Panc1 (cell line): ENCODE measurements at places on chromosomes 5 and 9. TPM values are rescaled to one million over a fixed set of nuclear protein-coding genes. Genes with fewer than 3 reads are reported as not detected.

DNA sequence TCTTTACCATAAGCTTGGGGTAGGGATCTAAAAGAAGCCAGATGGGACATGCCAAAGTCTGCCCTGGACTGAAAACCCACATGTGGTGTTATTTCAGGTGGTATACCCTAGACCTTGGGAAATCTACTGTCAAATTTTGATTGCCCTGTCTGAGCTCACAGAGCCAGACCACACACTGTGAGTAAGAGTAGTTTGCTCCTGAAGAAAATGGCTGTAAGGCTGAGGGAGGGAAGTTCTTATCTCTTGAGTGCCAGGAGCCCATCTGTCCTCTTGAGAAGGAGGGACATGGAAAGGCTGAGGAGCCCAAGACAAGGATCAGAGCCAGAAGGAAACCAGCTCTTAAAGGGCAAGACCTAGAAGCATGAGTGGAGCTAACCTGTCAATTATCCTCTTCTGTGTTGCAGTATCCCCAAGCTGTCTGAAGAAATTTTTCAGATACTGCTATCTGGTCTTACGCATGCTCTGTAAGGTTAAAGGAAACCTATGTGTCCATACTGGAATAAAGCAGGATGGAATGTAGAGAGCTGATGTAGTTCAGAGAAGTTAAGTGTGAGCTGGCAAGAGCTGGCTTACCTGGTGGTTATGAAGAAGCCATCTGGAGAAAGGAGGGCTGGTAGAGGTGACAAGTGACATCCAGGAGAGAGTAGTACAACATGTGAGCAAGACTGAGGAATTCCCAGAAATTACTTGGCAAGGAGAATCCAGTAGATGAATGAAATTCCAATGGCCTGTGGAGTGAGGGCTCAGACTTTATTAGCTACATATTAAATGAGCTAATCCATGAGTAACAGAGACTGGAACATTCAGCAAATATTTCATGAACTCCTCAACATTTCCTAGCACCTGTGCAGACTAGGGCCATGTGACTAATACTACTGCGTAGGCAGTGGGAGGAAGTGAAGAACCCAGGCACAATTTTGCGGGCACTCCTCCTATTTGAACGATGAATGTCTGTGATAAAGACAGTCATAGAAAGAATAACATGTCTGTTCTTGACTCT, 389.1 kb upstream of the KIF2A start:
- H3K27ac ChIP-seq = no peak overlapping the region
- H3K36me3 ChIP-seq = no peaks in the 10 kb centered on the region
- H3K4me1 ChIP-seq = no peaks in the 10 kb centered on the region
- no peak for DNase-seq

GRCh38 chr5:126947146-126948010, 83.0 kb downstream of the MARCHF3 start:
- no peak overlapping the region for H3K4me3 ChIP-seq
- H3K27me3 ChIP-seq = no peaks in the 10 kb centered on the region; the same call in 1 of the 2 replicates
- H3K36me3 ChIP-seq = no peaks in the 10 kb centered on the region
- no peak overlapping the region for H3K27ac ChIP-seq
- no peaks in the 10 kb centered on the region for H3K4me1 ChIP-seq

GRCh38 chr5:177508837-177509236, 789 bp downstream of the DOK3 start:
- no peaks in the 10 kb centered on the region for H3K27me3 ChIP-seq
- no peak overlapping the region for H3K27ac ChIP-seq
- peaks cover 3% of the 10 kb centered on the region for H3K36me3 ChIP-seq
- no peak for DNase-seq
- peaks cover 3% of the 10 kb centered on the region; the same call in 1 of the 2 replicates for H3K4me1 ChIP-seq

Gene CTXN3
- not detected for total RNA-seq

Gene PCDHGA2
- 0.05 TPM for total RNA-seq

DNA sequence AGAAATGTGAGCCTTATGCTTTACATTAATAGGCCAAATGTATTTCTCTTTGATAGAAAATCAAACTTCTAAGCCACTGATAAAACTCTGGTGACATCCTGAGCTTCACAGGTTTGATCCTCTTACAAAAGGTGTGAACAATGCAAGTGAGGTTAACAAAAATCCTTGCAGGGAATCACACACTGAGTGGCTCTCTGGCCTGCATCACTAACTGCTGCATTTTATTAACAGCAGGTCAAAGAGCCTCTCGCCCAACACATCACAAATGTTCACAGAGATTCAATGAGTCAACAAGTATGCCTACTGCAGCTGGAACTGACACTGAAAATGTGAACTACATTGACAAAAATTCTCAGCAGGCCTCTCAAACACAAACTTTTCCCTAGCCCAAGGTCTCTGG, 122.3 kb downstream of the SEMA5A start:
- no peak overlapping the region for H3K27ac ChIP-seq
- DNase-seq = no peak
- H3K4me1 ChIP-seq = no peaks in the 10 kb centered on the region
- no peak overlapping the region for H3K4me3 ChIP-seq
- no peaks in the 10 kb centered on the region for H3K27me3 ChIP-seq

GRCh38 chr5:82348784-82349425, 70.8 kb upstream of the RPS23 start:
- no peak overlapping the region for H3K27ac ChIP-seq
- no peaks in the 10 kb centered on the region for H3K4me1 ChIP-seq
- no peaks in the 10 kb centered on the region for H3K27me3 ChIP-seq
- DNase-seq = no peak
- H3K36me3 ChIP-seq = no peaks in the 10 kb centered on the region

DNA sequence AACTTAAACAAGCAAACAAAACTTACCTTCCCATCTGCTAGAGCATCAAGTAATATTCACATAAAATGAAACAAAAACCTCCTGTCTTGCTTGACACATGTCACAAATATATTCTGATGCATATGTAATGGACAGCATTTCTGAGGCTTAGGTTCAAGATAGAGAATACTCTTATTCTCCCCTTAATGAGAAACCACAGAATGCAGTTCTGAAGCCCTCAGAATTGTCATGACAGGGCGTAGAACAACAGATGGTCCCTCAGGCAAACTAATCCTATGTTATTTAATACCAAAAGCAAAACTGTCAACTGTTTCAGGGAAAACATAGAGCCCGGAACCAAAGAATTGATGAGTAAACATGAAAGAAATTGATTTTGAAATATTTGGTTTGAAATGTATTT, 229.9 kb upstream of the RIOK2 start:
- no peak overlapping the region for H3K4me3 ChIP-seq
- no peak for DNase-seq
- H3K27ac ChIP-seq = no peak overlapping the region

GRCh38 chr9:16120231-16120641, 567.4 kb downstream of the CCDC171 start:
- H3K4me3 ChIP-seq = no peak overlapping the region
- no peaks in the 10 kb centered on the region for H3K36me3 ChIP-seq
- H3K4me1 ChIP-seq = no peaks in the 10 kb centered on the region
- no peaks in the 10 kb centered on the region for H3K27me3 ChIP-seq
- DNase-seq = no peak

Gene PFN3
- total RNA-seq = not detected

DNA sequence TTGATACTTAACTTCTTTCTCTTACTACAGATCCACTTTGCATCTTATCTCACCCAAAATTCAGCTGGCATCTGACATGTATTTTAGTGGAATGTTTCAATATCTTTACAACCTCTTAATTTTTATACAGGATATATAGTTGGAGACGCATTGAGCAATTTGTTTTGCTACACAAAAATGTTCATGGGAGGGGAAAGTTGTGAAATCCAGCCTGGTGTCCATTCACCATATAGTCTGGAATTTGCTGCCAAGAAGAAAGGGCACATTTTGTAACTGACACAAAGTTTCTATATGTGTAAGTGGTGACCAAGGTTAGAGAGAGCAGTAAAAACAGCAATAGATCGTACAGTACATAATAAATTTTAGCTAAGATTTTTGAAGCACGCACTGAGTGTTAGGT, 14.0 kb upstream of the CHD1 start:
- no peaks in the 10 kb centered on the region for H3K4me1 ChIP-seq
- H3K36me3 ChIP-seq = no peaks in the 10 kb centered on the region
- H3K4me3 ChIP-seq = no peak overlapping the region
- DNase-seq = no peak
- no peaks in the 10 kb centered on the region for H3K27me3 ChIP-seq

Gene FAM120AOS
- total RNA-seq = 36.0 TPM

Gene SPATA31D3
- total RNA-seq = not detected

DNA sequence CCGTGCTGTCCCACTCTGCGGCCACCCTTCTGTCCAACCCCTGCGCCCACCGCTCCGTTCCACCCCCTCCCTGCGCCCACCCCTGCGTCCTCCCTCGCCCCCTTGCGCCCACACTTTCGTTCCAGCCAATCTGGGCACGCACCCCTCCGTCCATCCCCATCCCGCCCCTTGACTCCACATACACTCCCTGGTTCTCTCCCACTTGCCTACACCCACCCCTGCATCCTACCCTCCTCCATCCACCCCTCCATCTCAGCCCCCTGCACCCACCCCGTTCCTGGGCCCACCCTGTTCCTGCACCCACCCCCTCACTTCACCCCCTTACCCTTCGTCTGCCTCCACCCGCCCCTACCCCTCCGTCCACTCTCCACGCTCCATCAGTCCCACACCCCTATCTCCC, 7.0 kb downstream of the ADAMTS13 start:
- no peak for DNase-seq
- peak overlapping the region; percentile 8; the same call in 1 of the 2 replicates for H3K4me3 ChIP-seq

GRCh38 chr5:10831419-10831818, 70.4 kb upstream of the DAP start:
- H3K36me3 ChIP-seq = no peaks in the 10 kb centered on the region
- H3K27me3 ChIP-seq = 0 out of 2 replicates have a peak, but pooled peaks cover 2% of the 10 kb centered on the region
- no peak for DNase-seq

- no peaks in the 10 kb centered on the region for H3K36me3 ChIP-seq
- DNase-seq = no peak
- no peak overlapping the region for H3K27ac ChIP-seq
Measured at GRCh38 chr9:113581865-113582697, 118.6 kb downstream of the RGS3 start.

DNA sequence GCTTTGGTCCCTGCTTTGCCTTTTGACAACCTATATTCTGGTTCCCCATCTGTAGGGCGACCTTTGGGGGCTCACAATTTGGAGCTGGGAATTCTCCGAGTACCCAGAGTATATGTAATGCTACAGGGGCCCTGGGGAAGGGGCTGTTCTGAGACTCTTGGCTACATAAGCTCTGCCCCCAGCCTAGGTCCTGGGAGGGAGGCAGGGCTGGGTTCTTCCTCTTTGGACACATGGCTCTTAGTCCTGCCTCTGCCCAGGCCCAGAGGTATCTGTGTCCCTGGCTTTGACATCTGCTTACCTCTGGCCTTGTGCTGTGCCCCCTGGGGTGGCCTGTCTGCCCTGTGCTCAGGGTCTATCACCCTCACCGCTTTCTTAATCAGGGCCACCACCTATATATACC, 181.6 kb downstream of the CACNA1B start:
- no peak for DNase-seq
- no peaks in the 10 kb centered on the region for H3K4me1 ChIP-seq
- no peaks in the 10 kb centered on the region for H3K36me3 ChIP-seq
- H3K4me3 ChIP-seq = no peak overlapping the region

Gene HTR1A
- total RNA-seq = not detected

DNA sequence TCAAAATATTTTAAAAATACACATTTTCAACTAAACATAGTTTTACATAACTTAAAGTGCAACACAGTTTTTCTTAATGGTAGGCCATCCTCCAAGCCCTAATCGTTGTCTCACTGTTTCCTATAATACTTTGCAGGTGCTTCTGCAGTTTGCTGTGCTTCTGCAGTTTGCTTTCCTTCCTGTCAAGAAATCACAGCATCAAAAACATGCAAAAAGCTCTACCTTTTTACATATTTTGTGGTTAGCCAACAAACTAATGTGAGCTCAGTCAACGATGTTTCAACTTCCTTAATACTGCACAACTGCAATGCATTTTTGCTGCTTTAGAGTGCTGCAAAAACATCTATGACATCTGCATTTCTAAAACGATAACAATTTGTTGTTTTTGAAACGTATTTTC, 25.2 kb downstream of the EMB start:
- no peaks in the 10 kb centered on the region for H3K27me3 ChIP-seq
- DNase-seq = no peak
- no peak overlapping the region for H3K4me3 ChIP-seq
- H3K4me1 ChIP-seq = no peaks in the 10 kb centered on the region
- no peaks in the 10 kb centered on the region for H3K36me3 ChIP-seq
- no peak overlapping the region for H3K27ac ChIP-seq

DNA sequence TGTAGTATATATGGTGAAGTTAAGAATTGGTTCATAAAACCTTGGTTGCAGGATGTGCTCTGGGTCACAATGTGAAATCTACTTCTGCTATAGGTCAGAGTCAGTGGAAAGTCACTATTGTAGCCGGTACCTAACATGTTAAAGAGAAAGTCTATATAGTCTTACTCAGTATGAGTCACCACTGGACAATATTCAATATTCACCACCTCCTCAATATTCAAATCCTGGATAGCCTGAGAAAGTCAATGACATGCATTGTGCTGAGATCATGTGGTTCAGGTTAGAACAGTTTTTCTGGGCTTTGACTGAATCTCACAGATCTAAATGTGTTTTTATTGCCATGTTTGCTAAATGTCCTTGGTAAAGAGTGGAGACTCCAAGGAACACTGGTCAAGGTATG, 108.8 kb downstream of the HMHB1 start:
- no peaks in the 10 kb centered on the region for H3K36me3 ChIP-seq
- no peaks in the 10 kb centered on the region for H3K27me3 ChIP-seq
- H3K4me1 ChIP-seq = no peaks in the 10 kb centered on the region
- H3K27ac ChIP-seq = no peak overlapping the region
- no peak overlapping the region for H3K4me3 ChIP-seq

DNA sequence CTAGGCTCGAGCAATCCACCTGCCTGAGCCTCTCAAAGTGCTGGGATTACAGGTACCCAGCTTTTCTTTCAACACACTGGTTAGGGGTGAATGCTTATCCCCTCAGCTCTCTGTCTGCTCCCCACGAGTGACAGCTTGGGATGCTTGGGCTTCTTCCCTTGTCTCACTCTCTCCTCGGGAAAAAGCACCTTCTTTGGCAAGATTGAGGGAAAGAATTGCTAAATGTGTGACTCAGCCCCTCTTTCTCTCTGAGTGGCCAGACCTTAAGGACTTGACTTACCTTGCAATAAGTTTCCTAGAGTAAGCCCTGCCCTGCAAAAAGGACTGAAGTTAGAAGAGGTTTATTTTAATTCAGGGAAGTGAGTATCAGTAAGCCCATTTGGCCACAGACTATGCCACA, 68.1 kb upstream of the ERBIN start:
- DNase-seq = no peak
- H3K4me1 ChIP-seq = peaks cover 3% of the 10 kb centered on the region; the same call in 1 of the 2 replicates
- no peaks in the 10 kb centered on the region for H3K36me3 ChIP-seq
- H3K27me3 ChIP-seq = no peaks in the 10 kb centered on the region
- no peak overlapping the region for H3K4me3 ChIP-seq

GRCh38 chr5:36395260-36395659, 93.6 kb upstream of the RANBP3L start:
- H3K27ac ChIP-seq = no peak overlapping the region
- no peak for DNase-seq
- H3K4me3 ChIP-seq = no peak overlapping the region
- H3K4me1 ChIP-seq = no peaks in the 10 kb centered on the region
- H3K27me3 ChIP-seq = peaks cover 2% of the 10 kb centered on the region; the same call in 1 of the 2 replicates
- H3K36me3 ChIP-seq = no peaks in the 10 kb centered on the region

Gene HARS1
- 76.4 TPM for total RNA-seq

Gene RAB24
- total RNA-seq = 37.2 TPM

Gene NEUROG1
- total RNA-seq = not detected
